GM06990 (cell line): ENCODE measurements at places on chromosomes 16 and 17.

- no peak for DNase-seq
Measured at GRCh38 chr17:43808076-43808475, 24.9 kb downstream of the MPP3 start.

- DNase-seq = no peak
Measured at GRCh38 chr16:5001571-5001970, 32.2 kb downstream of the NAGPA start.

DNA sequence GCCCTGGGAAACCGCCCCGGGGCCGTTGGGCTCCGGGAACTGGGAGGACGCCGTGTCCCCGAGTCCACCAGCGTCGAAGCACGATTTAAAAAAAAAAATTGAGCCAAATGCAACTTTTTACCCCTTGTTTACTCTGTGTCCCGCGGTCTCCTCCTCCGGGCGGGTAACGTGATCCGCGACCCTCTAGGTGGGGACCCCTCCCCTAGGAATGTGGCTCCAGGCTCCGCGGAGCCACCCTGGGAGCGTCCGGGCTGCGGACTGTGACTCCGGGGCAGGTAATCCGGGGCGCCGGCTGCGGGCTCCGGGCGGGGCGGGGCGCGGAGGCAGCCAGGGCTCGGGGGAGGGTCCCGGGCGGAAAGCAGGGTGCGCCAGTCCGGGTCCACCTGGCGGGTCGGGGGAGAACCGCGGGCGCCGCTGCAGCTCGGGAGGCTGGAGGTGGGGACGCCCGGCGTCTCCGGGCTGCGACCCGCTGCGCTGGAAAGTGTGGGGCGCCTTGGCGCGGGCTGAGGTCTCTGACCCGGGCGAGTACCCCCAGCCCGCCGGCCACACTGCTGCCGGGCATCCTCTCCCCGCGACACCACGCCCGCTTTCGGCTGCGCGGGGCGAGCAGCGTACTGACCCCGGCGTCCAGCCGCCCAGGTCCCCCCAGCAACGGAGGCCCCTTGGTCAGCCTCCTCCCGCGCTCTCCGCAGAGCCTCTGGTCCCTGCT lies 852 bp upstream of the HELZ start:
- DNase-seq = peak; percentile 35

- no peak for DNase-seq
Measured at GRCh38 chr17:49944273-49944870, 24.6 kb upstream of the DLX4 start.

GRCh38 chr17:48513097-48513496 lies 17.7 kb downstream of the HOXB1 start:
- DNase-seq = no peak

GRCh38 chr17:43006639-43007551 lies at the start of gene IFI35:
TSS of gene IFI35 (plus strand) at chr17:43006784. CDS start at chr17:43006948, 164 bp downstream.
- DNase-seq = peak; percentile 87

- no peak for DNase-seq
Measured at GRCh38 chr17:39607057-39607850, 466 bp downstream of the NEUROD2 start.
